Activated CD4-positive, CD25-positive, alpha-beta regulatory T cell treated with anti-CD3 and anti-CD28 coated beads, Interleukin-2, amount 50 U/mL, for 24 hours (primary cell): ENCODE measurements at places on chromosomes 2 and 18.

DNA sequence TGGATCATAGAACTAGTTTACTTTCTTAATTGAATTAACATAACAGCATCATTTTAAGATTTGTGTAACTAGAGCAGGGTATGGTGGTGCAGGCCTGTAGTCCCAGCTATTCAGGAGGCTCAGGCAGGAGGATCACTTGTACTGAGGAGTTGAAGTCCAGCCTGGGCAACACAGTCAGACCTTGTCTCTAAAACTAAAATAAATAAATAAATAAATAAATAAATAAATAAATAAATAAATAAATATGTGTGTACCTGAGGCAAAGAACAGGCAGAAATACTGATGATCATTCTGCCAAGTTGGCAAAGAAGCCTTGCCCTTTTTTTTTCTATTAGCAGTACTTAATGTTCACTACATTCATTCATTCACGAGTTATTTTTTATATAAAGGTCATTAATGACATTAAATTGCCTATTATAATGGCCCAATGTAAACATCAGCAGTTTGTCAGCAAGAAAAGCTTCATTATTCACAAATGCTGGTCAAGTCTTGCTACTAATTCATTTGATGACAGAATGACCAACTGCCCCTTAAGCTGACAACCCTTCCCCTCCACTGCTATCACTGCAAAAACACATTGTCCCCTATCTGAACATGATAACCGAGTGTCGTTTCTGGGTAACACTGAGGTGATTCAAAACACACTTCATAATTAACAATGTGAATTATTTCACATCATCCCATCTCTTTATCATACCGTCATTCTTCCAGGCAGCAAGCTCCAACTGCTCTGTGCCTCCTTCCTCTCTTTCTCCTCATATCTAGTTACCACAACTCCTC, 39.0 kb downstream of the ARL5A start:
- ATAC-seq = no peak

DNA sequence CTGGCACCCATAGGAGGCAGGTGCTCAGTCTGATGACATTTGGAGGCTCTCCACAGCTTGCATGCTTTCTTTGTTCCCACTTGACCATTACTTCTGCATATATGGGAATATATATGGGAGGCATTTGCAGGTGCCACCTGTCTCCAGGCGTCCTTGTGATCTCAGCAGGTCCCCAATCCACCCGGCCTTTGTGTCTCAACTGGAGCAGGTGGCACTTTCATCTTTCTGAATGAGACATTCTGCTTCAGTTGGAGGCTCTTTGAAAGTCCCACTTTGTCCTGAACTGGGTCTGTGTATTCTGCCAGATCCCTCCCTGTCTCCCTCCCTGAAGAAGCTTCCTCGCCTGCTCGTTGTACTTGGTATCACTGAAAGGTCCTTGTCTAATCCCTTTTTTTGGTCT, 318.1 kb upstream of the EPAS1 start:
- no peak for ATAC-seq

GRCh38 chr2:239116456-239117246, 268.8 kb downstream of the TWIST2 start:
- no peak for ATAC-seq

DNA sequence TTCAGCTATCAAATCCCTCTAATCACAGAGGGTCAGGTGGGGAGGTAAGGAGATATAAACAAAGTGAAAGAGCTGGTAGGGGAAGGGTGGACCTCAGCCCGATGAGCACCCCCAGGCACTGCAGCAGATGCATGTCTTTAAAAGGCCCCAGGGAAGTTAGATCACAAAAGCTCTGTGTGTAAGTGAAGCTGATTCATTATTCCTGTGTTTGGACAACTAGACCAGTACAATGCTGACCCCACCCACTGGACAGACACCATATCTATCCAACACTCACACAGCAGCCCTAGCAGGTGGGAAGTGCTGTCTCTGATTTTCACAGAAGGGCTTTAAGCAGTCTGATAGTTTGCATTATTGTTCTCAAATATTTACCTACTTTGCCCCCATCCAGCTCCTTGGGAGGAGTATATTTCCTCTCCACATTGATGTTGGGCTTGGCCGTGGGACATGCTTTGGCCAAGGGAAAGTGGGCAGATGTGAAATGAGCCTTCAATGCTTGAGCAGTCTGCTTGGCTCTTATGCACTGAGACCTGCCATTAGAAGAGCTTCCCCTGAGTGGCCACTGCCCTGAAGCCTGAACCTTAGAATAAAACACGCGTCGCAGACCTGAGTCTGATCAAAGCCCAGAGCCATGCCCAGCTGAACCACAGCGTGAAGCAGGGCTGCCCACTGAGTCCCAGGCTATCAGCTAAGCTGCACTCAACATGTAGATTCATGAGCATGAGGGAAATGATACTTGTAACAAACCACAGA, 111.4 kb downstream of the COPS8 start:
- no peak for ATAC-seq

DNA sequence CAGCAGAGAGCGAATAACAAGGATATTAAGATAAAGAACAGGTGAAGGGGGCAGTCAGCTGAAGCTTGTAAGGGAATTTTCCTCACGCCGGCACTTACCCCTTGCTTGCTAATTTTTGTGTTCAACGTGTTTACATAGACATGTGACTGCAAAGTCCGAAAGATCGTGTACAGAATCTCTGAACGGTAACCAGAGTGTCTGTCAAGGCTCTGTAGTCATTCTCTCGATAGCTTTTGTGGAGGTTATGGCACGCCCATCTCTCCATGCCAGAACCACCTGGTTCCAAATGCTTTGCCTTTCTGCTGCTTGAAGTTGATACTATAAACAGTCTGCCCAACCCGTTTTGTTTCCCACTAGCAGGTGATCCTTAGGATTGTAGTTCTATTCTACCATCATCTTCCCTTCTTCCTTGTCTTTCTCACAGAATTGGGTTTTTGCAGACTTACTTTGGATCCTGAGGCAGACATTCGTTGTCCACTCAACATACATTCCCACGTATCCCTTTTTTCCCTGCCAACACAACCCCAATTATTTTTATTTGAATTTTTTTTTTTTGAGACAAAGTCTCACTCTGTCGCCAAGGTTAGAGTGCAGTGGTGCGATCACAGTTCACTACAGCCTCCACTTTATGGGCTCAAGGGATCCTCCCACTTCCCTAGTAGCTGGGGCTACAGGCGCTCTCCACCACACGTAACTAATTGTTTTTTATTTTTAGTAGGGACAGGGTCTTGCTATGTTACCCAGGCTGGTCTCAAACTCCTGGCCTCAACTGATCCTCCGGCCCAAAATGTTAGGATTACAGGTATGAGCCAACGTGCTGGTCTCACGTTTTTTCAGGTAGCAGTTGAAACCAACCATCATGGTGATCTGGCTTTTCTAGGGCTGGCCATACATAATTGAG, 1.3 kb upstream of the USP34 start:
- no peak for ATAC-seq

DNA sequence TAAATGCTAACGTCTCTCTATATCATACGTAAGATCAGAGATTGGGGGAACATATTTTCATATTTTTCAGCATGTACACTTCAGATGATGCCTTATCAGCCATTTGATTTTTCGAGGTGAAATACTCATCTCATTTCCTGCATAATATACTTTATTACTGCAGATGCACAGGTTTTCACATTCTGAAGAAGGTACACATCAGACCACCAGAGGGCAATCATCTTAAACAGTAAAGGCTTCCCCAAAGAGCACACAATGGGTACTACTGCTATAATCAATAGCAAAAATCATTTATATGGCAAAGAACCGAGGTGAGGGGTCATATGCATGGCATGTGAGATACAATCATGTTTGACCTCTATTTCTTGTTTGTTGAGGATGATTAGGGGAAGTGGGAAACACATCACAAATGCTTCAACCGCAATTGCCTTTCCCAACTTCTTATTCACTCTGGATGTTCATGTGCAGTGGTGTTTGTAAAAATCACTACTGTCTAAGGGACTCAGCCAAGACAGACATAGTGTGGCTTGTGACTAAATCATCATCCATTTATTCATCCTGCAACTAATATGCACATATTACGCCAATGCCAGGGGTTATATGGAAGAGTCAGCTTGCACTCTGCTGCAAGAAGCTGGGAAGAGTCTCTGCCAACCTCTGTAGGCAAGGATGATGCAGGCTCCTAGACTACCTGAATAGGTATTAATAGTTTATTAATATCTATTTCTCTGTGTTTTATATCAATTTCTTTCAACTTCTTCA, 118.7 kb downstream of the EPB41L3 start:
- ATAC-seq = no peak

DNA sequence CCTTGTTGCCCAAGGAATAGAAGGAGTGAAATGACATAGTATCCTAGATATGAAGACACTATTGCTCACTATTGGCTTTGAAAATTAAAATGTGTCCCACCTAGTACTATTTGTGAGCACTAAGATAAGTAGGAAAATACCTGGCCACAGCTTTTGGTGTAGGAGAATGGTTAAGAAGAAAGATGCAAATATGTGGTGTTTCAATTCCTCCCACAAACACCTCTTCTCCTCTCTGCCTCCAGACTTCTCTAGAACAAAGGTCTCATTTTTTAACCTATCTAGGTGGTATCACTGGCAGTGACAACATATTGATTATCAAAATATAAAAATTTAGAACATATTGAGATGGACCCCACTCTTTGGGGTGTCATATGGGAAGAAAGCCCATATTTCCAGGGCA, 929.9 kb upstream of the FANCL start:
- no peak for ATAC-seq

GRCh38 chr2:65300134-65300760, 72.6 kb downstream of the ACTR2 start:
- no peak for ATAC-seq

GRCh38 chr18:37694516-37694915, 128.9 kb upstream of the CELF4 start:
- ATAC-seq = no peak

GRCh38 chr18:35424356-35424755, 47.2 kb upstream of the ZNF396 start:
- no peak for ATAC-seq

GRCh38 chr2:5911718-5912117, 219.5 kb downstream of the SOX11 start:
- no peak for ATAC-seq

DNA sequence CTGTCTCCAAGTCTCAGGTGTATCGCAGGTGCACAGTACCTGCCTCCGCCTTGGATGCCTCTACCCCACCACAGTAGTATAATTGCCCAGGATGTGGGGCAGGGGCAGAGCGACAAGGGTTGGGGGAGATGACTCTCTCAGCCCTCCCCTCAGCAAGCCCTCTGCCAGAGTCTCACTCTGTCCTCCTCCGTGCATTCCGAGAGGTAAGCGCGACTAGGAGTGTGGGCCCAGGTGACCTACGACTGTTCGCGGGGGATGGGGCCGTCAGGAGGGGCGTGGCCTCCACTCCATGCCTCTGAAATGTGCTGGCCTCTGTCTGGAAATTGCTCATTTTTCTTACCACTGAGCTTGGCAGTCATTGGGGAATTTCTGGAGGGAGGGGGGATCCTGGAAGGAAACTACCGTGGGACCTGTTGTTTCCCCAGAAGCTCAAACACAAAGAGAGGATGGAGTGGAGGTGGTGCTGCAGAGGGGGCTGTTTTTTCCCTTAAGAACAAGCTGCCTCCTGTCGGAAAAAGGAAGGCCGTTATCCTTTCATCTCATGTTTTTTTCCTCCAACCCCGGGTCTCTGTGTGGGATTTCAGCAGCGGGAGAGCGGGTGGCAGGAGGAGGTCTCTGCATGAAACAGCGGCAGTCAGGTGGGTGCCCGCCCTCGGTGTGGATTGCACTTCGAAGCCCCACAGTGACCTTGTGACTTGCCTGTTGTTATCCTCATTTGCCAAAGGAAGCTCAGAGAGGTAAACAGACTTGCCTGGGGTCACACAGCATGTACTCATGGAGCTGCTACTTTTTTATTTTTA, 13.0 kb upstream of the RALB start:
- no peak for ATAC-seq
